A549 treated with Hydrocortisone at 1 μM for 4 hours (cell line): ENCODE measurements at places on chromosomes 4 and X. TPM values are rescaled to one million over a fixed set of nuclear protein-coding genes. Genes with fewer than 3 reads are reported as not detected.

FGFR3 gene
- 1.6 to 2.4 TPM (median 2.0 TPM) in 5 replicates for total RNA-seq

F8 gene
- total RNA-seq, result 3.6 to 4.8 TPM (median 4.5 TPM) in 5 replicates

ZNF157 gene
- total RNA-seq, result 0.05 TPM in 1 of 5 replicates, not detected in the others

PAGE4 gene
- not detected in 5 replicates for total RNA-seq

PABPC5 gene
- total RNA-seq, result 0.03 TPM in 1 of 5 replicates, not detected in the others

GAGE2A gene
- total RNA-seq, result not detected in 5 replicates

USP53 gene
- total RNA-seq, result 7.5 to 10.1 TPM (median 8.7 TPM) in 5 replicates

MAGED2 gene
- 73.0 to 94.8 TPM (median 85.6 TPM) in 5 replicates for total RNA-seq

CTAG1B gene
- not detected in 5 replicates for total RNA-seq
